ENCODE measurements at places on chromosomes 12 and 14.

- DNase-seq = no peak
Observed at GRCh38 chr12:2662524-2662923, 132.2 kb upstream of the FKBP4 start.

- DNase-seq = no peak
Observed at GRCh38 chr12:17527021-17527420, 563.0 kb downstream of the RERGL start.

- no peak for DNase-seq
Observed at GRCh38 chr14:68231898-68232297, 412.3 kb downstream of the RAD51B start.

DNA sequence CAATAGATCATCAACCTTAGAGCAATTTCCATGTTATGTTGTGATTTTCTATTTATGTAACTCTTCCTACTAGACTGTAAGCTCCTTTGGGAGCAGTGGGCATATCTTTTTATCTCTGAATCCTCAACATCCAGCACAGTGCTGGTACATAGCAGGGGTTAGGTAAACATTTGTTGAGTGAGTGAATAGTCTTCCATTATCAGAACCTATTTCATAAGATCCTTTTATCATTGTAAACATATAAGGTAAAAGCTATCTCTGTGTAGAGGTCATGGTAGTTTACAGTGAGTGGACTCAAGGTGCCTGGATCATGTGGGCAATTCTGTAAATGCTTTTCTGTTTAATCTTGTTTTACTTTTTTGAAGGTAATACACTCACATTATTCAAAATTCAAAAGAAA lies 15.1 kb downstream of the FKBP11 start:
- DNase-seq = no peak

DNA sequence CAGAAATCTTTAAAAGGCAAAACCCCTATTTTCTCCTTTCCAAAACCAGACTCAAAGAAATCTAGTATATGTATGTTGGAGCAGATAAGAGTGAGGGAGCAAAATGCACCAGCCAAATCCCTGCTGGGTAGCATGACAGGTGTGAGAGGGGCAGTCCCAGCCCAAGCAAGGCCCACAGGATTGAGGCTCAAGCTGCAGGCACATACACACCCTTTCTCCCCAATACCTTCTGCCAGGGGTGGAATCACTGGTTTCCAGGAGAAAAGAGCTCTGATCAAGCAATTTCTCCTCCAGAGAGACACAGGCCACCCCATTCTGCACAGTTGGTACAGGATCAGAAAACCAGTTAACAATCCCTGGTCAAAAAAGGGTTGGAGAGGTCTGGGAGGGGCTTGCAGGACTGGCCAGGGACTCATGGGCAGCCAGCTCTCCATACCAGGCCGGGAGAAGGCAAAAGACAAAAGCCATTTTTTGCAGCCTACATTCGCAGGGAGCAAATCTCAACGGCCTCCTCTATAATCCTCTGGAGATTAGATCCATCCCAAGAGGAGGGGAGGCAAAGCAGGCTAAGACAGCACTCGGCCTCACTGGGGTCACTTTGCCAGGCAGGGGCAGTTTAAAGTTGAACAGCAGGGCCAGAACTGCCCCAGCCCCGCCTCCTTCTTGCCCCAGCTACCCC lies 2.1 kb downstream of the KMT2D start:
- no peak for DNase-seq

GRCh38 chr14:37056473-37056872 lies 115.9 kb downstream of the SLC25A21 start:
- no peak for DNase-seq
